ENCODE measurements at places on chromosomes 4 and X. TPM values are rescaled to one million over a fixed set of nuclear protein-coding genes. Genes with fewer than 3 reads are reported as not detected.

ADH1B gene
- polyA plus RNA-seq: not detected

PIR gene
- 13.2 TPM for polyA plus RNA-seq

MAGEB17 gene
- 0.13 TPM for polyA plus RNA-seq

DNA sequence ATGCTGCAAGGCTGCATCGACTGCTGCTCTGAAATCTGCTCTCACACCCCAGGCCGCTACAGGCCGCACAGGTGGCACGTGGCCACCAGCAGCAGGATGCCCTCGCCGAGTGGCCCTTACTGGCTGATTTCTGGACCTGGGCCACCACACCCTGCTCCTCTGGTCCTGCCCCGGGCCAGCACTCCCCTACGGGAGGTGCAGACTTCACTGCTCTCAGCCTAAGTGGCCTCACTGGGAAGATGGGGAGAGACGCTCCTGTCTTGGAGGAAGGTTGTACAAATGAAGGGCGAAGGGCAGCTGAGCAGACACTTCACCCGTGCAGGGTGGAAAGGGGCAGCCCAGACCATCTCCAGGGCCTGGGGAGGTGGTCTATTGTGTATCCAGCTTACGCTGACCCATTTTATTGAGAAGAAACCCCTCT is 72.5 kb downstream of the ACOX3 start:
- DNase-seq: no peak

GRCh38 chr4:40363382-40363920 is 28.3 kb downstream of the CHRNA9 start:
- no peak for DNase-seq

GRCh38 chrX:32825009-32825408 is 386.3 kb downstream of the DMD start:
- no peak for DNase-seq

DNA sequence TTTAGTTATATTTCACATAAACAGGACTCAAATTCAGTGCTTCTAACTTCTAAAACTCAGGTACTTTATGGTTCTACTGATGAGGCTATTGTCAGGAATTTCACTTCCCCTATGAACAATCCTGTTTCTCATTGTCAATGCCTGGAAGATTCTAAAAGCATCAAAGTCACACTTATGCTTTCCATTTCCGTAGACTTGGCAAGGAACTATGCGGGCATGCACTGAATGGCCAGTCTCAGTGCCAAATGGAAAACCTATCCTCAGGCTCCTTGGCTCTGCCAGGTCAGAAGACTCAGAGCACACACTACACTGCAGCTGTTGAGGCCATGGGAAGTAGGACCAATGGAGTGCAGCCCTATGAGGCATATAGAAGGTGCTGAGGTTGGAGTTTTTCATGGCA is 97.0 kb upstream of the PTPN13 start:
- no peak for DNase-seq
